T follicular helper cell (primary cell): ENCODE measurements at places on chromosomes 6 and 20.

- no peak for DNase-seq
Measured at GRCh38 chr20:2921506-2921905, 48.2 kb downstream of the PTPRA start.

DNA sequence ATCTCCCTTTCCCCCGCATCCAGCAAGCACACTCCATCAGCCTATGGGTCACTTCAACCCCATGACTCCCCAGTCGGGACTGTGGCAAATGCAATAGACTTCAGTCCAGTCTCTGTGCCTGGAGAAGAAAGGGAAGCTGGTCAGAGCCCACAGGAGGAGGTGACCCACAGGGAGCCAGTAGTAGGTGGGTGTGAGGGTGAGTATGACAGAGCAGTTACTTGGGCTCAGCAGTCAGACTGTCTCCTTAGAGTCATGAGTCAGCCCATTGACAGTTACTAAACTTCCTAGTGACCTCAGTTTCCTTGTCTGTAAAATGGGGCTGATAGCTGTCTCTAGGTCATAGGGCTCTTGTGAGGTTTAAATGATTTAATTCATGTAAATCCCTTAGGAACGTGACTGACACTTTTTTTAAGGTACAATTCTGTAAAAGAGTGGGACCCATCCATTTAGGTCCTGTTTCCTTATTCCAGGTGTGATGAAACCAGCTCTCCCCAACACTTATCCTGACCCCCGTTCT lies 33.9 kb upstream of the HLA-C start:
- no peak for DNase-seq

GRCh38 chr6:96760153-96760687 lies 77.1 kb downstream of the GPR63 start:
- DNase-seq, result no peak

DNA sequence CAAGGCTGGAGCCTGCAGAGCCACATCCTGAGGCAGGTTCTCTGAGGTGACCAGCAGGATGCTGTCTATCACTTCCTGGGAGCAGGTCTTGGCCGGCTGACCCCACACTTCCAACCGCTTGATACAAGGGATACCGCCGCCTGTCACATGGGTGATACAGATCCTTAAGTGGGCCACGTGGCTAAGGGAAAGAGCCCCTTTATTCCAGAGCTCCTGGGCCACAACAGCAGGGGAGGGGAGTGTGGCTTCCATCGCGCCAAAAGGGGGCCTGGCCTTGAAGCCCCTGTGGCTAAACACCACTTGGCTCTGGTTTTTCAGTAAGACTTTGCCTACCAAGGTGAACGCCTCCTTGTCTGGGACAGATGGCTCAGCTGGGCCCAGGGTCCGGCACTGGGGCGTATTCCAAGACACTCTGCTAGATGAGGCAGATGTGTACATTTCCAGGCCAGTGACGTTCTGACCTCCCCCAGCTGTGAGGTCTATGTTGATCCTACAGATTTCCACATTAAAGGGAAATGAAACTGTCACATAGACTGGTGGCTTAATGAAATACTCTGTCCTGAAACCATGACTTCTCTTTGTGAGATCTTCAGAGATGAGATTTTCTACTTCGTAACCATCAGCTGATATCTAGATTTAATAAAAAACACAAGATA lies 37.6 kb upstream of the AVP start:
- no peak for DNase-seq

DNA sequence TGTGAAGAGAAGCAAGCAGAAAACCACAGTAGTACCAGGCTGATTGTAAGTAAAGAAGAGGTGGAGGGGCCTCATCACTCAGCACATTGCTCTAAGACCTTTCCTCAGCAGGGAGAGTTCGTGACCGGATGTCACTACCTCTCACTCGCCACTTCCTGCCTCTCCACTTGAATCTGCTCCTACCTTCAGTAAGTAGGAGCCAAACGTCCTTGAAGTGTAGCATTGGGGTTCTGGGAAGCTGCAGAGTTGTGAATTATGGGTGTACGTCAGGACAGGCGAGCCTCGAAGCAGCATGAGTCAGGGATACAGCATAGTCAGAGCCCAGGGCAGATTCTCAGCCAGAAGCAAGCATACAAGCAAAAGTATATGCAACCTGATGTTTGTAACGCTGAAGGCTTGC lies 224.9 kb downstream of the PHACTR1 start:
- no peak for DNase-seq

DNA sequence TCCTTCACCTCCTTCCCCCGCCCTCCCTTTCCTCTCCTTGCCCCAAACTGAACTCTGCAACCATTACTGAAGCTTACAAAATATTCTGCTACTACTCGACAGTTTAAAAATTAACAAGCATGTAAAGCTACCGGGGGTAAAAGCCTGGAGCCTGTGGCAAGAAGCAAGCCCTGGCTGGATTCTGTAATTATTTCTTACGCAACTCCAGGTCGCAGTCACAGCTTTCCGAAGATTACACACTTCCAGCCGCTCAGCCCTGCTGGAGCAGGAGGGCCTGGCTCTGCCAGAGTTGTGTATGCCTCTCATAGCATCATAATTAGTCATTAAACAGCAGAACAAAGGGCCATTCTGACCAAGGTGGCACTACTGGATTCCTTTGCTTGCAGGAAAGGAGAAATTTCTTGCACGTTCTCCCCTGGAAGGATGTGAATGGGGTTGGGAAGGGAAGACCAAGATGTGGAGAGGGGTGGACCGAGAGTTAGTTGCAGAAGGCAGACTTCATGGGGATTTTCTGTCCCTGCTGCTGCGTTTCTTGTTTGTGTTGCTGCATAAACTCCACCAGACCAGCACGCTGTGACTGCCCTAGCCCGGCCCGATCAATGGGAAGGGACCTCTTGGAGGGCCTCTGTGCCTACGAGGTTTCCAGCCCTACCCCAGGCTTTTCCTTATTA lies 23.6 kb downstream of the FOXQ1 start:
- no peak for DNase-seq

- DNase-seq, result no peak
Measured at GRCh38 chr6:148451690-148452089, 109.1 kb downstream of the SASH1 start.

- no peak for DNase-seq
Measured at GRCh38 chr6:15518057-15518456, 144.8 kb downstream of the DTNBP1 start.

- no peak for DNase-seq
Measured at GRCh38 chr6:146289816-146290588, 253.6 kb upstream of the RAB32 start.

DNA sequence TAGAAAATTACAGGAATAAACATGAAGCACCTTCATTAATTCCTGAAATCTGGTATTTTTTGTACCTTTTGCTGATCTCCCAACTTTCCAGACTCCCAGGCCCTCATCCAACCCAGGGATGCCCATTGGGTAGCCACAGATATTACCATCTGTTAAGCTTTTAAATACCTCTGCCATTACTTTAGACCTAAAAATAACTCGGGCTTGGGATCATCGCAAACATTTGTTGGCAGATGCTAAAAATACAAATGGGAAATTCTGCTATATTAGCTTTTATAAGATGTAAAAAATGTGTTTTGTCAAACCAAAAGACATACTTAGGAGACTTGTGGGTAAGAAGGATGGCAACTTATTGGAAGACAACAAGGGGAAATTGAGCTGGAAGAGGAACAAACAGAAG lies 376.1 kb downstream of the CENPW start:
- no peak for DNase-seq

DNA sequence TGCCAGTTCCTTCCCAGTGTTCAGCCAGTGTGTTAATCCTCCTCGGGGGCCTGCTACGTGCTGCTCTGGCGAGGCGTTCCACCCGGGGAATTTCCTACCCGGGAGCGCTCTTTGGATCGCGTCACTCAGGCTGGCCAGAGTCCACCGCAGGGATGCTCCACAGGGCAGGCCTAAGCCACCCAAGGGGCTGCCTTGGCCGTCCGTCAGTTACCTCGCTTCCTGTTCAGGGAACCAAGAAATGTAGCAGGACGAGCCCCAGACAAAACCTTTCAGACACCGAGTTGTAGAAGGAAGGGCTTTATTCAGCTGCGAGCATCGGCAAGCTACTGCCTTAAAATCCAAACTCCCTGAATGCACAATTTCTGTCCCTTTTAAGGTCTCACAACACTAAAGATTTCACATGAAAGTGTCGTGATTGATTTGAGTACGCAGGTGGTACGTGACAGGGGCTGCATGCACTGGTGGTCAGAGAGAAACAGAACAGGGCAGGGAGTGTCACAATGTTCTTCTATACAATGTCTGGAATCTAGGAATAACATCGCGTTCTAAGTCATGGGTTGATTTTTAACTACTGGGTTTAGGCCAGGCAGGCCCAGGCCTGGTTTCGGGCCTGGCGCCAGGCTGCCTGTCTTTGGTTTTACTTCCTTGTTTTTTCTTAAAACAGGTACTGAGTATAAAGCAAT lies 15.7 kb upstream of the POU5F1 start:
- no peak for DNase-seq

GRCh38 chr6:68754681-68755213 lies 119.7 kb downstream of the ADGRB3 start:
- DNase-seq, result no peak

DNA sequence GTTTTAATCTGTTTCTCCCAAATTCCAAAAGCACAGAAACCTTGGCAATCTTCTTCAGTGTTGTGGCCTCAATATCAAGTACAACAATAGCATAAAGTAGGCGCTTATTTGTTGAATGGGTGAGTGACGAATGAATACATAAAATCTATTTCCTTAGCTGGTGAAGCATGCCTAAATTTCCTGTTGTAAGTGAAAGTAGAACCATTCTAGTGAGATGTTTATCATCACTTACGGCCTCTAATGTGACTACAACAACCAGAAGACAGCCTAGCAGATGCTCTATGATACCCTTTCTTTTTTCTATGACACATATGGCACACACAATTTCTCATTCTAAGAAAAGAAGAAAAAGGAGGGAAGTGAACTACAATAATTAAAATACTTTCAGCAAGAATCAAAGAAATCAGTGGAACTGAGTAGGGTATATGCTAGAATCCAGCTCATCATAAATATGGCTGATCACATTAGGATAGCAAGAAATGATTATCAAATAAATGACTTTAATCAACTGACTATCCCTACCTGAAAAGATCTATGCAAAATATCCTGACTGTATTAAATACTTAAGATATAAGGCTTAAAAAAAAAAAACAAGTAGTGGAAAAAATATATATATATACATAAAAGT lies 67.4 kb downstream of the BTBD9 start:
- no peak for DNase-seq

DNA sequence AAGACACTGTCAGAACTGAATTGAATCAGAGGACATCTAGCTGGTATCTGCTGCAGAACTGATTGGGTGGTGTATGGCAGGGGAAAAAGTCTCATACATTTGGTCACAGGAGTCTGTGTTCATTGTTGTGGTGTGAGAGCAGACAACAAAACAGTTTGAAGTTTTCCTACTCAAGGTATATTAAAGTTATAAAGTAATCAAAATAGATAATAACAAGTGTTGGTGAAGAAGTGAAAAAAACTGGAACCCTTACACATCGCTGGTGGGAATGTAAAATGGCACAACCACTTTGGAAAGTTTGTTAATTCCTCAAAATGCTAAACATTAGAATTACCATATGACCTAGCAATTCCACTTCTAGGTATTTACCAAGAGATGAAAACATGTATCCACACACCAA lies 24.7 kb downstream of the SRPK1 start:
- no peak for DNase-seq

GRCh38 chr20:50332491-50332980 lies 141.9 kb downstream of the CEBPB start:
- DNase-seq, result no peak

DNA sequence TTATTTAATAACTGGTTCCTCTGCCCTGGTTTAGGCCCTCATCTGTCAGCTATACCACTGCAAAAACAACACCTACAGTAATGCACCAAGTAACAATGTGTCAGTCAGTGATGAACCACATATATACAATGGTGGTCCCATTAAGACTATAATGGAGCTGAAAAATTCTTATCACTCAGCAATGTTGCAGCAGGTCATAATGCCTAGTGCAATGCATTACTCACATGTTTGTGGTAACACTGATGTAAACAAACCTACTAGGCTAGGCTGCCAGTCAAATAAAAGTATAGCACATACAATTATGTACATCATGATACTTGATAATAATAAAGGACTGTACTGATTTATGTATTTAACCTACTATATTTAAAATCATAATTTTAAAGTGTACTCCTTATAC lies 31.3 kb downstream of the RARS2 start:
- no peak for DNase-seq

DNA sequence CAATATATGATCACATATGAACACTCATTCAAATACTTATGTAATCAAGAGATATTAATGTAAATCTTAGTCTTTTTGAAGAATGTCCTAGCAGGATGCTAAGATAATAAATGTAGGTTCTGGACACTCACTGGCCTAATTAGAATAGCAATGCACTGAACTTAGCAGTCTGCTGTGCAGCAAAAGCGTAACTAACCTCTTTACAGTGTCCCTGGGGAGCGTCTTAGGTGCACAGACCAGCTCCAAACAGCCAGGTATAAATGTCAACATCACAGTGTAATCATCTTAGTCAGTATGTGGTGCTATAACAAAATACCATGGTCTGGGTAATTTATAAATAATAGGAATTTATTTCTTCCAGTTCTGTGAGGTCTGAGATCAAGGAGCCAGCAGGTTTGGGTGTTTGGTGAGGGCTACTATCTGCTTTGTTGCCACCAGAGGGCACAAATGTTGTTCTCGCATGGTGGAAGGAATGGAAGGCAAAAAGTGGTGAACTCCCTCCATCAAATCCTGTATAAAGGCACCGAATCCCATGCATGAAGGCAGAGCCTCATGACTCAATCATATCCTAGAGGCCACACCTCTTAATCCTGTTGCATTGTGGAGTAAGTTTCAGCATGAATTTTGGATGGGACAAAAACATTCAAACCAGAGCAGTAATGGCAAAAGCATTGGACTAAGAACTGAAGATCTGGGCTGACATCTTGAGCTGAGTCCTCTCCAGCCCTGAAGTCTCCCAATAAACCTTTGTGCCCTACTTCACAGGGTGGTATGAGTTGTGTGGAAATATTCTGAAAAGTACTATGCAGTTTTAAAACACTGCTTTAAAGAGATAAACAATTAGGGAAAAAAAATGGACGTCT lies 41.8 kb upstream of the FOXO3 start:
- no peak for DNase-seq
